Activated T-cell treated with anti-CD3 and anti-CD28 coated beads, Interleukin-2, amount 50 U/mL, for 72 hours (primary cell): ENCODE measurements at places on chromosomes 7 and 10.

DNA sequence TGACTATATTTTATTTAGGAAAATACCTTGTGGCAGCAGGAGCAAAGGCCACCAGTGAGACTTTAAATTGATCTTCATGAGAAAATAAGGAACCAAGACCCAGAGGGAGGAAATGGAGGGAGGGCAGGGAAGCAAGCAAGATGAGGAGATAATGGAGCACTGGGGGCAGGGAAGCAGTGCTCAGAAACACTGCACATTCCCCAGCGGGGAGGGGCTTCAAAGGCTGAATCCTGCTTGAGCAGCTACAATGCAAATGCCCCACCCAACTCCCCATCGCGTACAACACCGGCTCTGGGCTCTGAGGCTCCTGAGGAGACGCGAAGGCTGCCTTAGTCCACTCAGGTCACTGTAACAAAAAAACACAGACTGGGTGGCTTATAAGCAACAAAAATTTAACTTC is 503.8 kb downstream of the GRID1 start:
- no peak for DNase-seq

DNA sequence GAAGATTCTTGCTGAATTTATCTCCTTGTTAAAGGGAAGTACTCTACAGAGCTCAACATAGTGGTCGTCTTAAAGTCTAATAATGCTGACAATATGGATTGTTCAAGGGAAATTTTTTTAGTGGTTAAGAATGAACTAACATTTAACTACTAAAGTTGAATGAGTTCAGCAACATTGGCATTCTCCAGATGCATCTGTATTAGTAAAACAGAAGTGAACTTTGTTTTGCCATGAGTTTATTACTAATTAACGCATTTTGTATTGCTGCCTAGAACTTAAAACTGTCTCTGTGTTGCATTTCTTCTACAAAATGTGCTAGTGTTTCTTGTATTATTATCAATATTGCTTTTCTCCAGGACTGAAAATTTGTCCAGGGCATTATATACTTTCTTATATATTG is 67.5 kb downstream of the C1GALT1 start:
- DNase-seq: no peak

GRCh38 chr7:39432368-39432767 is 133.8 kb upstream of the YAE1 start:
- no peak for DNase-seq

GRCh38 chr7:44194069-44194468 is 4.8 kb upstream of the GCK start:
- DNase-seq: peak; percentile 68

DNA sequence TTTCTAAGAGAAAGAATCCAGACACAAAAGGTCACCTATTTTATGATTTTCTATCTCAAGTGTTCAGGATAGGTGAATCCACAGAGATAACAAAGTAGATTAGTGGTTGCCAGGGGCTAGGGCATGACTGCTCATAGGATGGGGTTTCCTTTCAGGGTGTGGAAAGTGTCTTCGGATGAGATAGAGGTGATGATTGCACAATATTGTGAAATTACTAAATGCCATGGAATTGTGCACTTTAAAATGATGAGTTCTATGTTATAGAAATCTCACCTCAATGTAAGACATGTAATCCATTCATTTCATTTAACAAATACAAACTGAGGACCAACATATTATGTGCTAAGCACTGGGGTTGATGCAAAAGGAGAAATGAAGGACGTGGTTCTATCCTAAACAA is 76.4 kb upstream of the GALNT17 start:
- no peak for DNase-seq

DNA sequence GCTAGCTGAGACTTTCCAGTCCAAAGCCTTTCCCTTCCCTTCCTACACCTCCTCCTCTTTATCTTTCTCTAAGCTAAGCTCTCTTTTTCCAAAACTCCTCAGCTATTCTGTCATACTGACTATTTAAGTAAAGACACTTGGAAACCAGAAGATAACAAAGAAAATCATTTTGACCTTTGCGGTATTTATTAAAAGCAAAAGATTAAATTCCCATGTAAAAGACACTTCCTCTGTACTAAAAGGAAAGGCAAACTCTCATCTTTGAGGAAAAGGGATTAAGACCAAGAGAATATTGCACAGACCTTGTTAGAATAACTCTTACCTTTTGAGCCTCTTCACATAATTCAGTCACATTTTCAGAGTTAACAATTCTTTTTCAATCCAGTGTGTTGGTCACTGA is 15.8 kb downstream of the ST8SIA6 start:
- no peak for DNase-seq

DNA sequence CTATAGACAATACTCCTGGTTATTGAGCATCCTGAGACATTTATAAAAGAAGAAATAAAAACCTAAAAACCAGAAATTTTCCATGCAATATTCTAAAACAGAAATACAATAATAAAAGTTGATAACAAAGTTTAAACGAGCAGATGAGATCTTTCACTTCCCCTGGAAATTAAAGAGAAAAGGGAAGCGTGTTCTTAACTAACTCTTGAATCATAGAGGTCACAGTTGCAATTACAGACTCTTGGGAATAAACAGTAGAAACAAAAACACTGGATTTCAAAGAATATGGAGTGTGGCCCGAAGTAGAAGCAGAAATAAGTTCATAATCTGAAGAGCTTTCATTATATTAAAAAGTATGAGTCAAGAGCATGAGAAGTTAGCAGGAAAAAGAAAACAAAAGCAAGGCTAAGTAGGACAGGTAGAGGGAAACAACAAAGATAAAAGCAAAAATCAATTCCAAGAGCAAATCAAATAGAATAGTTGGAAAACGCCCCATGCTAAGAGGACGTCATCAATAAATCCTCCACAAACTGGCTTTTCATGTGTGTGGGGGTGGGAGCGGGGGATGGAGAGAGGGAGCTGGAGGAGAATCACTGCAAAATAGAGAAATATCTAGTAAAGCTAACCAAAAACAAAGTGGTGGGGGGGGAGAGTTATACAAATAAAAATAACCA is 55.2 kb upstream of the C10orf71 start:
- no peak for DNase-seq

GRCh38 chr7:99380032-99380822 is 5.7 kb downstream of the ARPC1B start:
- peak; percentile 35 for DNase-seq

GRCh38 chr10:54667136-54667535 is 133.9 kb downstream of the PCDH15 start:
- no peak for DNase-seq

- DNase-seq: no peak
Measured at GRCh38 chr7:158861004-158861787, 4.8 kb downstream of the DYNC2I1 start.

GRCh38 chr7:73749931-73750776 is 11.6 kb upstream of the ABHD11 start:
- DNase-seq: no peak

DNA sequence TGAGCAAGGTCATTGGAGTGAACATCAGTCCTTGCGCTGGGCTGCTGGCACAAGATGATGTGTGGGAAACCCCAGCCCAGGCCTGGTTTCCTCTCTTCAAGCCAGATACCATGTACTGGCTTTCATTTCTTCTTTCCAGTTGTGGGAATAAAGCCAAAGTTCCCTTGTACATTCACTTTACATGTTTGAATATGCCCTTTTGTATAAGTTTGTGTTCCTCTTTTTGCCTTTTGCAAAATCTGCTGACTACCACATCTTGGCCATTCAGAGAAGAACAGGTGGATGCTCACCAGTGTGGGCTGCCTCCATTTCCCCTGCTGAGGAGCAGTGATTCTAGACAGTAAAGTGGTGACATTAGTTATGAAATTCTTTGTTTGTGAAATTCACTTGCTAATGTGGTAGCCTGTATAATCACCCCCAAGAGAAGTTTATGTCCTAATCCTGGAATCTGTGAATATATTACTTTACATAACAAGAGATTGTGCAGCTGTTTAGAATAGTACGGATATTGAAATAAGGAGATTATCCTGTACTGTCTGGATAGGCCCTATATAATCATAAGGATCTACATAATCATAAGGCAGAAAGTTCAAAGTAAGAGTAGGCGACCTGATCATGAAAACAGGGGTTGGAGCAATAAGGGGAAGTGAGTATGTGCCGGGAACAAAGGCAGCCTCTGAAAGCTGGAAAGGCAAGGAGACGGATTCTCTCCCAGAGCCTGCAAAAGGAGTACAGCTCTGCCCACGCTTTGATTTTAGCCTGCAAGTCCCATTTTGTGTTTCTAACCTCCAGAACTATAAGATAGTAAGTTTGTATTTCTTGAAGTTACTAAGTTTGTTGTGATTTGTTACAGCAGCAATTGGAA is 18.8 kb upstream of the AOAH start:
- no peak for DNase-seq

DNA sequence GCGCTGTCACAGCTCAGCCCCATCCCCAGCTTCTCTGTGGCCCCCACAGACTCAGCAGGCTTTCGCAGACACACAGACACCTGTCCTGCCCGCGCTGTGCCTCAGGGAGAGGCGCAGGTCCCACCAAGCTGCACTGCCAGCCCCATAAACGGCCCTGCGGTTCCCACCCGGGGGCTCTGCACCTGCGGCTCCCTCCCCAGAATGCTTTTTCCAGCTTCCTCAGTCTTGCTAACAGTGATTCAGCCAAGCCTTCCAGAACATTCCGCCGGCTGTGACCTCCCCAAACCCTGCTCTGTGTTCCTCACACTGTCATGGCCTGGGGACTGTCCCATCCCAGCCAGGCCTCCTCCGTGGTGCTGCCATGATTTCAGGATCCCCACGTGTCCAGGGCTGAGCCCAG is 27.8 kb upstream of the TNRC18 start:
- DNase-seq: no peak

- no peak for DNase-seq
Measured at GRCh38 chr10:130027716-130028464, 63.8 kb upstream of the EBF3 start.

- no peak for DNase-seq
Measured at GRCh38 chr7:106219170-106219569, 65.6 kb downstream of the NAMPT start.

DNA sequence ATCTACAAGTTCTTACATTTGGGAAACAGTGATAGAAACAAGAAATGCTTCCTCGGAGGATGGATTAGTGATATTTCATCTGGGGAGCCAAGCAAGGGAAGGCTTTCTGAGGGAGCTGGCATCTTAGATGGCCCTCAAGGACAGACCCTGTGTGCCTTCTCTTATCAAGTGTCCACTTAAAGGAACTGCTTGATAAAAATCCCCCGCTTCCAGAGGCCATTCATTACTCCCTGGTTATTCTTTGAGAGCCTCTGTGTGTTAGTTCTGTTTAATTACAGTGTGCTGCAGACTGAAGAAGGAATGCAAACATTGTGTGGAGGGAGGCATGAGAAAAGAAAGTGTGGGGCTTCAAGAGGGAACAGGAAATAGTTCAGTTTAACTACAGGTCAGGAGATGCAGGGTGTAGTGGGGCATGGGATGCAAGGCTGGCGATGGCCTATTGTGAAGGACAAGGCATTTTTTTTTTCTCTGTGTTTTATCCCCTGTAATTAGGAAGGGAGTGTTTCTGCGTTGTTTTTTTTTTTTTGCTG is 145.4 kb downstream of the SNX10 start:
- DNase-seq: no peak

- no peak for DNase-seq
Measured at GRCh38 chr10:5620223-5620721, 46.1 kb downstream of the ASB13 start.

DNA sequence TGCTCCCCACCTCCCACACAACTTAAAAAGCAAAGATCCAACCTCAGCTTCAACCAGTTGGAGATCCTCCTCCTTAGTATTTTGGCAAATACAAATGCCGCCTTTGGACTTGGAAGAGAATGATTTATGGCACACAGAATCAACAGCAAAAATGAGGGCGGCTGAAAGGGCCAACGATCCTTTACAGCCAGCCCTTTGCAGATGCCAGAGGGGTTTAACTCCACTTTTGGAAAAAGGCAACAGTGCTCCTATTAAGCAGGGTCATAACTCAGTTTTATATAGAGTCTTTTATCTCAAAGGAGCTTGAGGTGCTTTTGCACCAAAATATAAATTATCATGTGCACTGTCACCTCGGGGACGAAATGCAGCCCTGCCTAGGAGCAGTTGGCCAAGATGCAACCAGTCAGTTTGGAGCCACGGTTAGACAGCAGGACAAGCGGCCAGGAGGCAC is 56.7 kb upstream of the JCAD start:
- no peak for DNase-seq

- DNase-seq: no peak
Measured at GRCh38 chr10:131931981-131932380, 31.2 kb downstream of the PPP2R2D start.

- no peak for DNase-seq
Measured at GRCh38 chr10:32692174-32692573, 246.2 kb downstream of the CCDC7 start.

DNA sequence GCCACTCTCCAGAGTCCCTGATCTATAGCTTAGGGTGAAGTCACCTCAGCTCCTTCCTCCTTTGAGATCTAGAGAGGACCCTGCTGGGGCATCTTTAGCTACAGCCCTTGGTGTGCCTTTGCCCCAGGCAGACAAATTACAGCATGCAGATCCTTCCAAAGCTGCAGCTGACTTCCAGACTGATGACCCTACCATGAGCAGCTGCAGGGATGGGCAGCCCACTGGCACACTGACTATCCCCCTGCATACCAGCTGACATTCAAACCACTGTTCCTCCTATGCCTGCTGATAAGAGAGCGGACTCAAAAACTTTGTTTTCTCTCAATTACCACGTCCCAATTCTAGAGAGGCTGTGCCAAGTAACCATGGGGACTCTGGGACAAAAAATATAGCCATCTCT is 70.6 kb downstream of the COL13A1 start:
- no peak for DNase-seq

DNA sequence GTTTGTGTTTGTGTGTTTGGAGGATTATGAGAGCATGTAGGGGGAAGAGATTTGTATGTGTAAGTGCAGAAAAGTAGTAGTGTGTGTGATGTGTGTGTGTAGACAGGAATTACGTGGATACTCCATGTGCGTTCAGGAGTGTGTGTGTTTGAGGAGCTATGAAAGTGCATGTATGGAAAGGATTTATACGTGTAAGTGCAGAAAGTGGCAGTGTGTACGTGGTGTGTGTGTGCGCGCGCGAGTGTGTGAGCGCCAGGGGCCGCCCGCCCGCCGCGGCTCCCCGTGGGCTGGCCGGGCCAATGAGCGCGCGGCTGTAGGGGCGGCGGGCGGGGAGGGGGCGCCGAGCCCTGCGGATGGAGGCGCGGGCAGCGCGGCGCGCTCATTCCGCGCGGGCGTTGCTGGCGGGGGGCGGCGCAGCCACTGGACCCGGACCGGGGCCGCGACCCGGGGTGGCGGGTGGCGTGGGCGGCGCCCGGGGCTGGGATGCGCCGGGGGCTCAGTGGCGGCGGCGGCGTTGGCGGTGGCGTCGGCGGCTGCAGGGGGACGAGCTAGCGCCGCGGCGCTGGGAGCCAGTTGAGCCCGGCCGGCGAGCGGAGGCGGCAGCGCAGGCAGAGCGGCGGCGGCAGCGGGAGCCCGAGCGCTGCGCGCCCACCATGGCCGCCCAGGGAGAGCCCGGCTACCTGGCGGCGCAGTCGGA is at the start of gene BICC1:
BICC1 (plus strand) TSS at position 382 of the 697 bp plus-strand sequence; CDS start at position 654, 272 bp downstream.
- peak; percentile 15 for DNase-seq

- no peak for DNase-seq
Measured at GRCh38 chr7:50552921-50553320, 12.3 kb downstream of the DDC start.

- DNase-seq: no peak
Measured at GRCh38 chr10:31896968-31897384, 31.7 kb downstream of the ARHGAP12 start.

- DNase-seq: peak; percentile 51
Measured at GRCh38 chr7:11332186-11332864, 358.7 kb downstream of the PHF14 start.
